ENCODE measurements at places on chromosomes 2 and 18.
A peak's percentile ranks its signal among the peaks of the same experiment; 100 is the strongest.

- peaks cover 2% of the 10 kb centered on the region for H3K4me1 ChIP-seq
- no peaks in the 10 kb centered on the region for H3K27me3 ChIP-seq
- H3K4me3 ChIP-seq = no peak overlapping the region
- DNase-seq = no peak
- no peaks in the 10 kb centered on the region for H3K36me3 ChIP-seq
- H3K27ac ChIP-seq = no peak overlapping the region
Observed at GRCh38 chr2:238717084-238717483, 130.8 kb upstream of the TWIST2 start.

GRCh38 chr2:53877556-53877955 is 17.8 kb upstream of the GPR75 start:
- peaks cover 55% of the 10 kb centered on the region for H3K36me3 ChIP-seq
- DNase-seq = no peak
- no peak overlapping the region for H3K4me3 ChIP-seq
- H3K27ac ChIP-seq = no peak overlapping the region
- H3K4me1 ChIP-seq = no peaks in the 10 kb centered on the region

DNA sequence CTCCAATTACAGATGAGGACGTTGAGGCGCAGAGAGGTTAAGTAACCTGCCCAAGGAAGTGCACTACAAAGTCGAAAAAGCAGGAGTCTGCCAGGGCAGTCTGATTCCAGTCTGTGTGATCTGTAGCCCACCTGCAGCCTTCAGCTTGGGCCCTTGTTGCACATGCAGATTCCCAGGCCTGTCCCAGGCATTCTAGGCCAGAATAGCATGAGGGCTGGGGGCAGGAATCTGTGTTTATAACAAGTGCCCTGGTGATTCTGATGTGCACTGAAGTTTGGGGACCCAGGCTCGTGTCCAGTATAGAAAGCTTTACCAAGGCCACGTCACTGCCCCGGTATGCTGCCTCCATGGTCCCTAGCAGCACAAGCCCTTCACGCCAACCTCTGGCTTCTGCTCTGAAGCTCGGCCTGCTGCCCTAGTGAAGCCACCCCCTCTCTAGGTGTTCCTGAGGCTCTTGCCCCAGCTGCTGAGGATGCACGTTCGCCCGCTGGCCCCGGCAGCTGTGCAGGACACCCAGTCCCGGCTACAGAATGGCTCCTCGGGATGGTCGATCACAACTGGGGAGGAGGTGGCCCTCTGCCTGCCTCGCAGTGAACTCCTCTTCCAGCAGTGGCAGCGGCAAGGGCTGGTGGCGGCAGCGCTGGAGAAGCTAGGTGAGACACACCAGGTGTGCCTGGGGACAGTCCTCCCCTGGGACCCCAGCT is 4.6 kb downstream of the CHRNG start:
- peaks cover 28% of the 10 kb centered on the region for H3K36me3 ChIP-seq

DNA sequence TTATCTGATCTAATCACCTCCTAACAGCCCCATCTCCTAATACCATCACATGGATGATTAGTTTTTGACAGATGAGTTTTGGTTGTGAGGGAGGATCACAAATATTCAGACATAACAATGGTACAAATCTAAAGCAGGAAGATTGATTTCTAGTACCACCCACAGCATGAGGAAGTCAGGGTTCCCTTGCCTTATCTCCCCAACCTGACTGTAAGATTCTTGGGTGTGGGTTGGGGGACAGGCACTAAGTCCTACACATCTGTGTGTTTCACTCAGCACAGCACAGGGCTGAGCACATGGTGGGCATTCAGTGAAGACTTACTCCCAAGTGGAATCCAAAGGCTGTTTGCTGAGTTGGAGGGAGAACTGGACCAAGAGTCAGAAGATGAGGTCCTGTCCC is 93.8 kb upstream of the CXCR4 start:
- DNase-seq = no peak
- no peaks in the 10 kb centered on the region for H3K36me3 ChIP-seq

DNA sequence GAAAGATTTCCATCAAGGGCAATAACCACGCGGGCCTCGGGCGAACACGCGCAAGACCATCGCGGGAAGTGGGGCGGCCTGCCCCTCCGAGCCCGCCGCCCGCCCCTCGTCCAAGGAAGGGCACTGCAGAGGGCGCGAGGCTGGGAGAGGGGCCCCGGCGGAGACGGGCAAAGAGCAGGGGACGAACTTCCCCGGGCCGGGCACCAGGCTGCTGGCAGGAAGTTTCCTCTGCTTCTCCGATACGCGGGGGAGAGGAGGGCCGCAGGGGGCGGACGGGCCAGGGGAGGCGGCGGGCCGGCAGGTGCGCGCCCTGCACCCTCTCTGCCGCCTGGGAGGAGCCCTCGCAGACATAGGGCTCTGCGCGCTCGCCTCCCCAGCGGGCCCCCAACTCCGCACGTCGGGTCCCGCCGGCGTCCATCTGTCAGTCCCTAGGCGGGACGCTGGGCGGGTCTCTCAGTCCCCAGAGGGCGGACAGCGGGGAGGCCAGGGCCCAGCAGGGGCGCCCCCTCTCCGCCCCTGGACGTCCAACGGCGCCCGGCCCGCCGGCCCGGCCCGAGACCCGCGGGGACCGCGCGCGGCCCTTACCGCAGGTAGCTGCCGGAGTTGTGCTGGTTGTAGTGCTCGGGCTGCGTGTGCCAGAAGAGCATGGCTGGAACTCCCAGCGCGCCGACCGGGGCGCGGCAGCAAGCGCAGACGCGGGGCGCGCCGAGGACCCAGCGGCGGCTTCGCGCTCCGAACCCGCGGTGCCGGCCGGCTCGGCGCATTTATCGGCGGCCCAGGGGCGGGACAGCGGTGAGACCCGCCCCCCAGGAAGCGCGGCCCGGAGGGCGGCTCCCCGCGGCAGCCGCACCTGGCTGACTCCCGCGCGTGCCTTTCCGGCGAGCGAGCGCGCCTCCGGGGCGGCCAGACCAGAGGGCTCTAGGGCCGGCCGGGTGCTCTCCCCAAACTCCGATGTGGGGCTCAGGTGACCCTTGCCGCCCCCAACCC is at the start of gene TFCP2L1:
TSS of gene TFCP2L1 (minus strand) at position 740 of the 987 bp plus-strand sequence. CDS start at position 647, 93 bp downstream.
- H3K36me3 ChIP-seq = no peaks in the 10 kb centered on the region
- no peak for DNase-seq
- H3K4me3 ChIP-seq = peak within 1 kb of the TSS; percentile 60
- no peak within 1 kb of the TSS for H3K27ac ChIP-seq
- peaks cover 56% of the 10 kb centered on the region for H3K27me3 ChIP-seq

GRCh38 chr2:191917430-191917881 is 70.6 kb upstream of the CAVIN2 start:
- H3K4me3 ChIP-seq = no peak overlapping the region
- H3K4me1 ChIP-seq = no peaks in the 10 kb centered on the region
- H3K36me3 ChIP-seq = peaks cover 3% of the 10 kb centered on the region
- DNase-seq = no peak
- no peak overlapping the region for H3K27ac ChIP-seq

GRCh38 chr2:74436848-74437695 is 4.7 kb downstream of the RTKN start:
- DNase-seq = no peak
- no peaks in the 10 kb centered on the region for H3K27me3 ChIP-seq
- peaks cover 19% of the 10 kb centered on the region for H3K36me3 ChIP-seq
- H3K4me3 ChIP-seq = no peak overlapping the region
- no peak overlapping the region for H3K27ac ChIP-seq

DNA sequence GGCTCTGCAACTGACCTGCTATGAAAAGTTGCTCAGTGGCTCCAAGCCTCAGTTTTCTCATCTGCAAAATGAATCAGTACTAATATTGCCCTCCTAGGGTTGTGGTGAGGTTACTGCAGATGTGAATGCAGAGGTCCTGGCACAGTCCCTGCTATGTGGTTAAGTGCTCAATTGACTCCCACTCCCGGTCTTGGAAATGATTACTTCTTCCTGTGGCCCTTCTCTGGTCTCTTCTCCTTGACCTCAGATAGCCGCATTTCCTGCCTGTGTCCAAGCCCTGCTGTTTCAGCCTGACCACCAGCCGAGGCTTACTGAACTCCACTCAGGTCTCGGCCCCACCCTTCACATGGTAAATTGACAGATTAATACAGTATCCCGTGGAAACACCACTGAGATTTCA is 26.3 kb downstream of the CNGA3 start:
- no peak overlapping the region for H3K27ac ChIP-seq
- no peak for DNase-seq
- no peaks in the 10 kb centered on the region for H3K4me1 ChIP-seq

- H3K36me3 ChIP-seq = no peaks in the 10 kb centered on the region
- no peak for DNase-seq
- peaks cover 1% of the 10 kb centered on the region for H3K4me1 ChIP-seq
- no peak overlapping the region for H3K27ac ChIP-seq
- no peaks in the 10 kb centered on the region for H3K27me3 ChIP-seq
Observed at GRCh38 chr2:37477921-37478320, 133.5 kb downstream of the QPCT start.

DNA sequence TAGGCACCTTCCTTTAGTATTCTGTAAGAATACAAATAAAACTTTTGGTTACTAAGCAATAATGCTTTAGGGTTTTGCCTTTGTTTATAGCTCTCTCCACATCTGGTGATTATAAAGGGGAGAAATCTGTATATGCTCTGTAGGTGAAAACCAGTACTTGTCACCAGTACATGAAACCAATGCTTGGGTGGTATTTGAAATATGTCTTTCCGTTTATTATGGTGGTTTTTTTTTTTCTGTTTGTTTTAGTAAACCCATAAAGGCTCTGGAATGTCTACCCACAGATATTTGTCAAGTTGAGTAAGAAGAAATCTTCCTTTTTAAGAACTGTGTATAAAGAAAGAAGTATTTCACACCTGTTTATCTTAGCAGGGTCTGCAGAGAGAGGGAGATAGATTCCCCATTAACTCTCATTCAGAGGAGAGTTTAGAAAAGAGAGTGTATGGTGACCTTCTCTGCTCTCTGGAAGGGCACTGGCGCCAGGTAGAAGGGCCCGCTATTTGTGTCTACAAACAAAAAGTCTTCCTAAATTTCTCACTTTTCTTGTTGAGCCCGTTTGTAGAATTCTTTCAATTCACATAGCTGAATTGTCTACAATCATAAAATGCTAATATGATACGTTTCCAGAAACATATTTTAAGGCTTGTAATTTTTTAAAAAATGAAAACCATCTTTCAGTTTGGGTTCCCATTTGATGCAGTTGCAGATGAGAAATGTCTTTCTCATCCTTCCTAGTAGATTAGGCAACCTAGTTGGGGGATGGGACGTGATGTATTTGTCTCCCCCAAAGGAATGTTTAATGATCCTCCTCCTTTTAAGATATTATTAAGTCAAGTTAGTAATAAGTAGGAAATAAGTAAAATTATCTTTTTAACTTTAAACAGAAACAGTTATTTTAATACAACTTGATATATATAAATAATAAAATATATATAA is 33.9 kb downstream of the MAP3K20 start:
- H3K4me1 ChIP-seq = no peaks in the 10 kb centered on the region
- DNase-seq = peak; percentile 76
- no peak overlapping the region for H3K4me3 ChIP-seq
- no peaks in the 10 kb centered on the region for H3K27me3 ChIP-seq
- H3K27ac ChIP-seq = peak overlapping the region; percentile 97

DNA sequence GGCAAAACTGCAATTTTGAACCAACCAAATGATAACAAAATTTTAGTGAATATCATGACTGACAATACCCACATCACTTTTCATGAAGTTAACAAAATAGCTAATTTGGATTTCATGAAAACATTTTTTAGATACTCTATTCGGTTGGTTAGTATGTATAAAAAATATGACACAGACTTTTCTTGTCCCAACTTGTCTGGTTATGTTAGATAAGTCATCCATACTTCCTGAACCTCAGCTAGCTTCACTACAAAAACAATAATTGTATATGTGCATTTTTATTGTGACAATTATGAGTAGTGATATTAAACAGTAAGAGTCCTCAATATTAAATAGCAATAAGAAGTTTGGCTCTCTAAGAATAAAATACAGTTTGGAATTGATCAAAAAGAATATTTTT is 408.1 kb upstream of the DSEL start:
- H3K4me3 ChIP-seq = no peak overlapping the region
- no peak for DNase-seq
- H3K4me1 ChIP-seq = no peaks in the 10 kb centered on the region
- H3K27me3 ChIP-seq = no peaks in the 10 kb centered on the region
- H3K27ac ChIP-seq = no peak overlapping the region

DNA sequence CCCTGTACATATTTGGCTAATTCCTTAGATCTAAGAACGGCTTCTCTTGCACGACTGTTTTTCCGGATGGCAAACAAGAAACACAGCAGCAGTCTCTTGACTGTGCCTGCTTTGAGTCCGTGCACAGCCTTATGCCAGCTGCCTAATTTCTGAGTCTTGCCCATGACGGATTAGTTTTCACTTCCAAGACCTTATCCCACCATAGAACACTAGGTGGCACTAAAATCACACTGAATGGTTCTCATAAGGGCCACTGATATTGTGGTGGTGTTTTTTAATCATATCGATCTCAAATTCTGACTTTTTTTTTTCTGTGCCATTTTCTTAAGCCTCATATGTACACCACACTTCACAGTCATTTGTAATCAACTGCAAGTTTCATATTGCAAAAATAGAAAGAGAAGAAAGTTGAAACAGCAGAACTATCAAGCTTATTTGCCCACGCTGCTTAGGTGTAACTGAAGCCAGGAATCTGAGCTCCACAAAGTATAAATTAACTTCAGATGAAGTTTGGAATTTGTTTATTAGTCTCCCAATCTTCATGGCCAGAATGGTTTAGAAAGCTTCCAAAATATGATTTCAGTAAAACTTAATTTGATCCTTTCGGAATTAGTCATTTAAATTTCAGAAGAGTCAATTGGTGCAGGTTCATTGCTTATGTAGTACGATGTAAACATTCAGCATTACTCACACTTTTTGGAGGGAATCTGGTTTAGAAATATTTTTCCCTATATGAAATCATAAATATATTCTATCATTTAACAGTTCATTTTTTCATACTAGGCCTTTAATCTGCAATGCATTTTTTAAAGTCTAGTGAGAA is 45.5 kb upstream of the SCN7A start:
- no peaks in the 10 kb centered on the region for H3K4me1 ChIP-seq
- no peak overlapping the region for H3K27ac ChIP-seq
- no peaks in the 10 kb centered on the region for H3K27me3 ChIP-seq

- no peaks in the 10 kb centered on the region for H3K27me3 ChIP-seq
- H3K27ac ChIP-seq = no peak overlapping the region
- peaks cover 50% of the 10 kb centered on the region for H3K36me3 ChIP-seq
- peak; percentile 68 for DNase-seq
- no peak overlapping the region for H3K4me3 ChIP-seq
- peaks cover 14% of the 10 kb centered on the region for H3K4me1 ChIP-seq
Observed at GRCh38 chr2:205766779-205767359, 84.6 kb downstream of the NRP2 start.

GRCh38 chr18:45910405-45911023 is 56.6 kb downstream of the EPG5 start:
- DNase-seq = peak; percentile 53
- no peaks in the 10 kb centered on the region for H3K27me3 ChIP-seq
- H3K4me1 ChIP-seq = no peaks in the 10 kb centered on the region
- peaks cover 87% of the 10 kb centered on the region for H3K36me3 ChIP-seq
- H3K4me3 ChIP-seq = no peak overlapping the region
- H3K27ac ChIP-seq = no peak overlapping the region

GRCh38 chr2:65204461-65205210 is 23.0 kb upstream of the ACTR2 start:
- no peak overlapping the region for H3K4me3 ChIP-seq
- H3K4me1 ChIP-seq = peaks cover 3% of the 10 kb centered on the region
- no peaks in the 10 kb centered on the region for H3K36me3 ChIP-seq
- H3K27me3 ChIP-seq = no peaks in the 10 kb centered on the region

GRCh38 chr2:234411793-234412192 is 85.1 kb downstream of the ARL4C start:
- no peaks in the 10 kb centered on the region for H3K36me3 ChIP-seq
- no peak for DNase-seq
- H3K27me3 ChIP-seq = no peaks in the 10 kb centered on the region
- peaks cover 7% of the 10 kb centered on the region for H3K4me1 ChIP-seq
- H3K4me3 ChIP-seq = no peak overlapping the region
- H3K27ac ChIP-seq = no peak overlapping the region
